ENCODE measurements at places on chromosomes 11 and 22.

GRCh38 chr22:47063071-47063509, 300.6 kb downstream of the TBC1D22A start:
- DNase-seq = no peak

DNA sequence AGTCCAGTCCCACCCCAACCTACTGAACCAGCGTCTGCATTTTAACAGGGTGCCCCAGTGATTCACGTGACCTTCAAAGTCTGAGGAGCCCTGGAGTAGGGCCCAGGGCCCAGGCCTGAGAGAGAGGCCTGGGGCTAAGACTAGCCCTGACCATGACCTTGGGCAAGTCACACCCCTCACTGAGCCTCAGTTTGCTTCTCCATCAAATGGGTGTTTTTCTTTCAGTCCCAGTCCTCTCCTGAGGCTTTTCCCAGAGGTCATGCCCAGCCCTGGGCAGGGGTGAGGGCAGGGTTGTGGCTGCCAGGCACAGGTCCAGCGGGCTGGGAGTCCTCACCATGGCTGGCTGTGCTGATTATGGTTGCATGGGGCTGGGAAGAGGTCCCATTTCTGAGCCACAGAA, 33.0 kb upstream of the GCAT start:
- no peak for DNase-seq

- DNase-seq = no peak
Measured at GRCh38 chr22:39176143-39176713, 23.7 kb upstream of the CBX7 start.

- no peak for DNase-seq
Measured at GRCh38 chr11:12245091-12245490, 132.3 kb upstream of the PARVA start.

GRCh38 chr11:115191761-115192160, 312.5 kb downstream of the CADM1 start:
- no peak for DNase-seq

DNA sequence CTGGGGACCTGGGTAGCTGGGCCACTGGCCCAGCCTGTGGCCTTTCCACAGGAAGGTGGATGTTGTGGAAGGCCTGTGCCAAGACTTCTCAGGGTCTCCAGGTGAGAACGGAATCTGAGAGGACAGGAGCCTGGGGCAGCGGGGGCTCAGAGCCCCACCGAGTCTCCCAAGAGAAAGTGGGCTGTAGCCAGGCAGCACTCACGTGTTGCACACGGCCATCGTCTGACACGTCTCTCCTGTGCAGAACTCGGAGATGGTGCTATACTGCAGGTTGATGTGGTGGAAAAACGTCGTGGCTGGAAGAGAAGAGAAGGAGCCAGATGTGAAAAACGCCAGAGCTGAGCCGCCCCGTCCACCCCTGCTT, 6.4 kb downstream of the MOB2 start:
- DNase-seq = no peak

- no peak for DNase-seq
Measured at GRCh38 chr11:132051704-132052103, 681.3 kb downstream of the NTM start.

DNA sequence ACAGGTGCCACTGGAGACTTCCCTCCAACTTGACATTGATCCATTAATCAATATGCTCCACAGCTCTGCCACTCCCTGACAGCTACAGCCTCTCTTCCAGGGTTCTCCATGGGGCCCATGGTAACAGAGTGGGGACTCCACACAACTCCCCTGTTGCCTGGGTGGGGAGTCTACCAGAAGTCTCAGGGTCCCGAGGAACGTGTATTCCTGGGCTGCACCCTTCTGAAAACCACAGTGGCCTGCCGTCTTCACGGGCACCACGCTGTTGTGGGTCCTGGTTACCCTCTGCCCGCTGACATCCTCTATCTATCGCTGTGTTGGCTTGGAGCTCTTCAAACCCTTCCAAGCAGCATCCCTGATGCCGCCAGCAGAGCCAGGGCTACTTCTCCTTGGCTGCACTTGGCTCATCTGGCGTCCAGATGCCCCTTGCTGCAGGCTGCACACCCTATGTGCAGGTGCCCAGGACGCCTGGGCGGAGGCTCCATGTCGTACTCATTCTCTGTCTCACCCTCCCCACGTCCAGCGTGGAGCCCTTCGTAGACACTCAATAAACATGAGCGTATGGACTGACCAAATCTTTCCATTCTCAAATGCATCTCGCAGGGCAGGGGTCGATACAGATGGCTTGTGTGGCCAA, 1341.8 kb downstream of the TBC1D22A start:
- no peak for DNase-seq

DNA sequence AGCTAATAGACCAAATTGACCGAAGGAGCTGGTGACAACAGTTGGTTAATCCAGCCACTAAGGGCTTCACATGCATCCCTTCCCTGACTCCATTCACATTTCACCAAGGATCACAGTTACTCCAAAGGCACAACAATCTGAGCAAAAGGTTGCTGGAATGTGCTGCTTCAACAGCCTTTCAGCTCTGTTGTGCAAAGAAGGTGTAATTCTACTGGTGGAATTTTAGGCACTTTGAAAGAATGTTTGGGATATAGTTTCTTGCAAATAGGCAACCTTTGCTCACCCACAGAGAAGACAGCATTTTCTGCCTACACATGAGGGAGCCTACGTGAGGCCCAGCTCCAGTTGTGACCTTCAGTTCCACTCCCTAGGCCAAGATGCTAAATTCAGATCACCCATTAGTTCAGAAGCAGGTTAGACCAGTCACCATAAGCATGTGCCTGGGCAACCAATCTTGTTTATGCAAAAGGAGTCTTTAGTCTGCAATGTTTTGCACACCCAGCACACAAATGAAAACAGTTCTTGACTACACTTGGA, 21.6 kb upstream of the FCHSD2 start:
- no peak for DNase-seq

- DNase-seq = peak; percentile 56
Measured at GRCh38 chr11:2912498-2912897, 16.7 kb downstream of the PHLDA2 start.

- DNase-seq = no peak
Measured at GRCh38 chr11:44005956-44006355, 41.8 kb upstream of the ACCSL start.

GRCh38 chr11:11250470-11250869, 102.6 kb downstream of the CSNK2A3 start:
- DNase-seq = no peak

GRCh38 chr22:49966041-49966773, 5.6 kb downstream of the PIM3 start:
- DNase-seq = no peak

- DNase-seq = no peak
Measured at GRCh38 chr22:43622886-43623285, 189.2 kb downstream of the EFCAB6 start.

GRCh38 chr11:17763244-17763643, 28.7 kb downstream of the KCNC1 start:
- no peak for DNase-seq

GRCh38 chr22:27534720-27535125, 266.8 kb downstream of the MN1 start:
- no peak for DNase-seq

- DNase-seq = peak; percentile 73
Measured at GRCh38 chr11:22792497-22792896, 37.1 kb downstream of the SVIP start.

GRCh38 chr11:13137844-13138301, 128.8 kb downstream of the RASSF10 start:
- DNase-seq = no peak

DNA sequence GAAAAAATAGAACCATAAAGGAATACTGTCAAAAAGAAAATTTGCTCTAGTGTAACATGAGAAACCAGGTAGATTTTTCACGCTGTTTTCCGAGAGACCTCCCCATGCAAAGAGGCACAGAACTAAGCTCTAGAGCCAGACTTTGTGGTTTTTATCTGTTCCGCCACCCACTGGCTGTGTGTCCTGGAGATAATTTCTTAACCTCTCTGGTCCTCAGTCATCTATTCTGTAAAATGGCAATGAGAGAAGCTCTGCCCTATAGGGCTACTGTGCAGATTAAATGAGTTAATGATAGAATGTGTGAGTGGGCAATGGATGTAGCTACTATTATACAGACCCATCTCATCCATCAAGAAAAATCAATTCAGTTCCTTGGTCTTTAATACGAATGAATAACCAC, 9.4 kb upstream of the SIGIRR start:
- DNase-seq = no peak

- DNase-seq = no peak
Measured at GRCh38 chr22:19527321-19527721, 3.1 kb upstream of the CLDN5 start.

- no peak for DNase-seq
Measured at GRCh38 chr11:34268906-34269430, 88.8 kb downstream of the ABTB2 start.

- DNase-seq = no peak
Measured at GRCh38 chr11:7525424-7525823, 11.6 kb downstream of the PPFIBP2 start.

- no peak for DNase-seq
Measured at GRCh38 chr22:43550672-43551071, 138.9 kb downstream of the MPPED1 start.

- no peak for DNase-seq
Measured at GRCh38 chr11:11155962-11156815, 196.9 kb downstream of the CSNK2A3 start.

DNA sequence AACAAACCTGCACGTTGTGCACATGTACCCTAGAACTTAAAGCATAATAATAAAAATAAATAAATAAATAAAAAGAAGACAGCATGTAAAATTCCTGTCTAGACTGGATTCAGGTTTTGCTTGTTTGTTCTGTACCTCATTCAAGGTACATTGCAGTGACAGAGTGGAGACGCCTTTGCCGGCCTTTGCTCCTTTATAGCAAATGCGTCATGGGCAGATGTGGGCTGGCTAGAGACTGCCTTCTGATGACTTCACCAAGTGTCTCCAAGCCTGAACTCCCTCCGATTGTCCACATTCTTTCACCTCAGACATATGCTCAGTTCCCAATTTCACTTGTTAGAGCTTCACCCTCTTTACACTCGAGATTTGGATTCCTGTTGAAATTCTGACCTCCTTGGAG, 147.8 kb upstream of the ARHGAP20 start:
- DNase-seq = no peak

DNA sequence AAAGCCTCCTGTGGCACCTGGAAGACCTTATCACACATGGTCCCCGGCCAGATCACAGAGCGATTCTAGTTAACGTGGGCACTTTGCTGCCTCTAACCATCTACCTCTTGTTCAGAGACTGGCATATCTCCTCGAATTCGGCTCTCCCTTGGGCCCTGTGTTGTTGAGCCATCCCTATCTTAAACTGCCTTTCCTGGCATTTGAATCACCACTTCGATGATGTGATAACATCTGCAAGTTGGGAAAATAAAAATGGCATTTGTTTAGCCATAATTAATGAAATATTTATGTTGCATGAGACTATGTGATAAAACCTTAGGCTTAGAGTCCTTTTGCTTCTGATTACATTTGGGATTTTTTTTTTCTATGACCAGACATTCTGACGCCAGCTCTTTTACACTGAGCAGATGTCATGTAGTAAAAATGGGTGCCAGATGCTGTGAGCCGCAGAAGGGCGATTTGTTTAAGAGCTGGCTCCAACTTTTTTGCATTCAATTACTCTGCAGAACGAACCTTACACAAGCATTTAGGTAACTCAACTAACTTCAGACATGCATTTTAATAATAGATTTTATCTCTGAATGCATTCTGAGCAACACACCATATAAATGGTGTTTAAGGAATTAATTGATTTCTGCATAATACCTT, 58.5 kb upstream of the PARVA start:
- DNase-seq = no peak

- DNase-seq = peak; percentile 87
Measured at GRCh38 chr11:843818-844692, 1.4 kb downstream of the TSPAN4 start.

DNA sequence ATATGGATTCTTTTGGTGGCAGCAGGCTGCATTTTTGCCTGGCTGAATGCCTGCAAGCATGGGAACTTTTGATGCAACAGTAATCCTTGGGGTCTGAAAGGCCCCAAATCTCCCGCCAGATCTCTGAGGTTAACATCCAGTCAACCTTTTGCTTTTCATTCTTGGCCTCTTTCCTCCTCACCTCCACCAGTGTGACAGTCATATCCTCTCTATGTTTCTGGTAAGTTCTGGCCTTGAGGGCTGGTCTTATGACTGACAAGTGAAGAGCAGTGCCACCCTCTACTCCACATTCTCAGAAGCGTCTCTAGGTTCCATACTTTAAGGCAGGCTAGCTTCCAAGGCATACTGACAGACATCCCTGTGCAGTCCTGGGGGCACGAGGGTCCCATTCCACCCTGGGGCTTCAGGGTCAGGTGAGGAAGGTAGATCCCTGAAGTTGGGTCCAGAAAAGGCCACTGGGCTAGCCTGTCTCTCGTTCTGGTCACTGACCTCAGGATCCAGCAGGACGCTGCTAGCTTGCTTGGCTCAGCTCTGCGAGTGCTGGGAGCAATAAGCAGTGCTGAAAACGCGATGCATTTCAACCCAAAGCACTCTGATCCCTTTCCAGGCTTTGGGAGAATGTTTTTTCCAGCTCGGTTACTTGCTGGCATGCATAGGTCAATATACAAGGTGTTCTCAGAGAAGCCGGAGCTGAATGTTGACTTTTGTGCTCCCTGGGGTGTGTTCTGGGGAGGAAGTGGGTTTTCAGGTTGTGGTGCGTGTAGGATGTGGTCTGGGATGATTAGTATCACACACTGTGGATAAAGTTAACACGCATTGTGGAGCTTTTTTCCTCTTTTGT, 75.2 kb downstream of the PTPRJ start:
- DNase-seq = no peak

- DNase-seq = no peak
Measured at GRCh38 chr11:96538104-96538503, 148.3 kb downstream of the JRKL start.

DNA sequence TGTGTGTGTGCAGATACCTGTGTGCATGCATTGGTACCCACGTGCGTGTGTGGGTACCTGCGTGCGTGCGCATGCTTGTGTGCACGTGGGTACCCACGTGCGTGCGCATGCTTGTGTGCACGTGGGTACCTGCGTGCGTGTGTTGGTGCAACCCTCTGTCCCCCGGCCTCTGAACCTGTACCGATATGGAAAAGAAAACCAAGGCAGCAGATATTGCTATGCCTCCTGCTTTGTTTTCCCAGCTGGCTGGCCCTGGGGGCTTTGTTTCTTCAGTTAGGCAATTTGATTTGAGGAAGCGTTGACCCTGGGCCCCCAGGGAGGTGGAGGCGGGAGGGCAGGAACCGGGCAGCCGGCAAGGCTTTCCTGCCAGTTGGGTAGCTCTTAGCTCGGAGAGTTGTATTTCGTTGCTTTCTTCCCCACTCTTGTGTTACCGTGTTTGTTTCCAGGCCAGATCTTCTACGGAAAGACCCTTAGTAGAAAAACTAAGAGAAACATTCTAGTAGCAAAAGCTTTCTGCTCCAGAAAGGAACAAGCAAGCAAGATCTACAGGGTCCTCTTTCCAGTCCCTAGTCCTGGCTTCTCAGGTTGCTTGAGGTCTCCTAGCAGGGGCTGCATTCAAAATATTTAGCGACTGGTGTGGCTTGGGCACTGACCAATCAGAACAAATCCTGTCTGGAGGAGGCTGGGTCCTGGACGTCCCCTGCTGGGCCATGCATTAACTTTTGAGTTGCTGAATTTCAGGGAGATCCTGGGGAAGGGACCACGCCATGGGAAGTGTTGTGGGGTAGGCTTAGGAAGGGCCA, 26.3 kb upstream of the SORL1-AS1 start:
- DNase-seq = no peak
